ENCODE measurements at places on chromosomes 11 and 22. TPM values are rescaled to one million over a fixed set of nuclear protein-coding genes. Genes with fewer than 3 reads are reported as not detected.

Gene GLYAT
- total RNA-seq = 7.5 TPM

Gene JHY
- 12.1 TPM for total RNA-seq

Gene OR5B17
- not detected for total RNA-seq

Gene KCTD21
- total RNA-seq = 11.9 TPM

Gene CCDC85B
- 59.9 TPM for total RNA-seq

Gene TMEM121B
- total RNA-seq = 0.82 TPM

Gene PRAME
- not detected for total RNA-seq

Gene OR8G5
- not detected for total RNA-seq

Gene KIAA1671
- 12.8 TPM for total RNA-seq

Gene SCARF2
- total RNA-seq = 4.8 TPM

Gene PKDREJ
- total RNA-seq = 0.22 TPM

Gene TEX12
- not detected for total RNA-seq

Gene GSTT2
- total RNA-seq = not detected

Gene P2RY6
- total RNA-seq = 2.0 TPM

Gene CASP1
- 39.9 TPM for total RNA-seq

Gene TSSC4
- 19.5 TPM for total RNA-seq

Gene MUC6
- total RNA-seq = not detected

Gene HSPB2
- total RNA-seq = 2.0 TPM

Gene SSTR3
- total RNA-seq = not detected

Gene CBLIF
- not detected for total RNA-seq

Gene ANKK1
- total RNA-seq = 0.57 TPM

Gene PRR33
- not detected for total RNA-seq

Gene TRIM49B
- not detected for total RNA-seq

Gene YPEL1
- 3.1 TPM for total RNA-seq

Gene IGLL1
- total RNA-seq = not detected

Gene GLYATL2
- total RNA-seq = not detected

Gene SCN3B
- total RNA-seq = 0.17 TPM

Gene GAS2
- total RNA-seq = 6.0 TPM

Gene GGT1
- 4.4 TPM for total RNA-seq

Gene ARHGAP20
- total RNA-seq = 48.6 TPM

Gene TH
- total RNA-seq = not detected

Gene NAT10
- 19.6 TPM for total RNA-seq

Gene CLDN5
- 66.3 TPM for total RNA-seq

Gene CDCA5
- 0.66 TPM for total RNA-seq

Gene ISX
- total RNA-seq = not detected

Gene CYTH4
- total RNA-seq = 13.2 TPM

Gene ACRV1
- total RNA-seq = not detected

Gene GRIA4
- total RNA-seq = not detected

Gene SNX32
- total RNA-seq = 0.85 TPM

All from subcutaneous adipose tissue (tissue), 4 donors.